ENCODE measurements at places on chromosomes 13 and 19.

DNA sequence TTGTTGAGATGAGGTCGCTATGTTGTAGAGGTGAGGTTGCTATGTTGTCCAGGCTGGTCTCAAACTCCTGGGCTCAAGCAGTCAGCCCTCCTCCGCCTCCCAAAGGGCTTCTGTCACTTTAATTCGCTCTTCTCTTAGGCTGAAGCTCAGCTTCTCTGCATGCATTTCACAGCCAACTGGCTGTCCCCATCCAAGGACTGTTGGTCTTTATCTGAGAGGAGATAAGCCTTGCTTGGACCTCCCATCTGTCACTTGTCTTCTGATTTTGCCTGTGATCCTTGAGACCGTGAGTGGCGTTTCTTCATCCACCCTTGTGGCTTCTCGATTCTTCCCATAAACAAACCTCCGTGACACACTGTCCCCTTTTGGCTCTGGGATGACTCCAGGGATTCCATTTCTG lies 24.4 kb downstream of the CERS1 start:
- no peak for DNase-seq

DNA sequence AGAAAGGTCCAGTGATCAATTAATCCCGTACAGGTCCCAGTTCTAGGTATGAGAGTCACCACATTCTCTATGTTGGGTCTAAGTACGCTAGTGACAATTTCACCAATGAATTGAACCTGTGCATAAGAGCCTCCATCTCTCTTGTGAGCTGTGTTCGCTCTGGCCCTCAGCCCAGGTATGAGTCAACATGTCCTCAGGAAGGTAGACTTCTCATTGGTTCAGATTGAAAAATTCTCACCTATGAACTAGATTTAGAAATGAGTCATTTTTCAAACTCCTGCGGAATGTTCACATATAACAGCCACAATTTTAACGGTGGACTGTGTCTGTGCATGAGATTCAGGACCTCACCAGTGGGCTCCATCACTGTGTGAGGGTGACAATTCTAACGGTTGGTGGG lies 12.7 kb upstream of the ZNF43 start:
- no peak for DNase-seq

- DNase-seq, result no peak
Measured at GRCh38 chr19:40608240-40608621, 7.1 kb downstream of the LTBP4 start.

- no peak for DNase-seq
Measured at GRCh38 chr13:31887286-31887685, 144.3 kb upstream of the FRY start.

- DNase-seq, result no peak
Measured at GRCh38 chr19:49106648-49107135, 7.5 kb upstream of the LIN7B start.

DNA sequence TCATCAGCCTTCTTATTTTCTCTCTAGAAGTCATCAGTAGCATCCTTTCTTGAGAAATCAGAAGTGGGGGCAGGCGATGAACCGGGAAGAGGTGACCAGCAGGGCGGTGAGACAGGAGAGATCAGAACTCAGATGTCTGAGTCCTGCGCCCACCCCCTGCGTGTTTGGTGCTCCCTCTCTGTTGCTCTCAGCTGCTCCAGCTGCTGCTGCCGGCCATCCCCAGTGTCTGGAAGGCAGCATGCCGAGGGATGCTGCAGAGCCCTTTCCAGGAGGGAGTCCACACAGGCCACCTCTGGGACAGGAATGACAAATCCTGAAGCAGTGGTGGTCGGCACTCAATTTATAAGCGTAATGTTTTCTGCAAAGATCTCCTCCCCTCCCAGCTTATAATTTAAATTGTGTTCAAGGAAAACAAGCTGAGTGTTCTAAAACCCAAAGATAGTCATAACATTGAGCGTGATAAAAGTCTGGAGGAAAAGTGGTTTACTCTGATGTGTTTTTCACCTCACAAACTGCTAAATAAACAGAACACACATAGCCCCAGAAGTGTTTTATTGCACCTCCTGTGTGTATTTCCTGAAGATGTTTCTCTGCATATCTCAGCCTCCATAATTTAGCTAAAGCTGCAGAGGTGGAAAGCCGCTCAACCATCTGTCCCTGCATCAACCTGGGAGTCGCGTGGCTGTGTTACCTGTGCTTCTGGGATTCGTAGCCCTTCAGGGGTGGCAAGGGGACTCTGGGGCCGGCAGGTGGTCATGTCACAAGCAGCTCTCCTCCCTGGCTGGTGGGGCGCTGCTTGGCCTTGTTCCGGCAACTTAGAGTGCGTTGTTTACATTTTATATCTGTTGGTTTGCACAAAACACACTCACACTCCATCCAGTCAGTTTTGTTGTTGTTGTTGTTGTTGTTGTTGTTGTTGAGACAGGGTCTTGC lies 191.2 kb downstream of the USP12 start:
- DNase-seq, result no peak

DNA sequence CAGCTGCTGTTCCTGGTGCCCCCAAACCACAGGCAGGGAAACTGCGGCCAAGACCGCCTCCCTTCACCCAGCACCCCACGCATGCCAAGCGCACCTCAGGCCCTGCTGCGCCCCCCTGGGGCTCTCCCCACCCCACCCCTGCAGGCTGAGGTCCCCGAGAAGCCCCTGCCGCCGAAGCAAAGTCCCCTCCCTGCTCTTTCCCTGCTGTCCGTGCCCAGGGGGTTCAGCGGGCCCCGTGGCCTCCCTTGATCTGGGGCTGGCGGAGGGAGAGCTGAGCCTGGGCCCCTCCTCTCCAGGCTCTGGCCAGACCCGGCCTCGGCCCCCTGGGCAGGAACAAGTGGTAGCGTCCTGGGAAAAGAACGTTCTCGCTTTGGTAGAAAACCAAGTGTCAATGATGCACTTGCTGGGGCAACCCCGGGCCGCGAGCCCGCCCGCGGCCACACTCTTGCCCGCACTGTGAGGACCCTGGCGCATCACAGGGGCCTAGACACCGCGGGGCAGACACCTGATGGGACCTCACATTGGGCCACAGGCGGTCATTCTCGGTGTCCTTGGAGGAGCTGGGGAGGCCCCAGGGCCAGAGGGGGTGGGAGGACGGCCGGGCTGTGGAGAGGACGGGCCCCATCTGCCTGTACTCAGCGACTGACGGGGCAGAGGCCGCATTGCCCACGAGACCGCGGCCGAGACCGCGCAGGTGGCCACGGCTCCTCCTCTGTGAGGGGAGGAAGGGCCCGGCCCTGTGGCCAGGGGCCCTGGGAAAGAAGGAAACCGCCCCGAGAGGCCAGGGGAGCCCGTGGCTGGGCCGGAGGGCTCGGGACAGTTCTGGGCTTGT lies 29.0 kb downstream of the GPX4 start:
- no peak for DNase-seq

DNA sequence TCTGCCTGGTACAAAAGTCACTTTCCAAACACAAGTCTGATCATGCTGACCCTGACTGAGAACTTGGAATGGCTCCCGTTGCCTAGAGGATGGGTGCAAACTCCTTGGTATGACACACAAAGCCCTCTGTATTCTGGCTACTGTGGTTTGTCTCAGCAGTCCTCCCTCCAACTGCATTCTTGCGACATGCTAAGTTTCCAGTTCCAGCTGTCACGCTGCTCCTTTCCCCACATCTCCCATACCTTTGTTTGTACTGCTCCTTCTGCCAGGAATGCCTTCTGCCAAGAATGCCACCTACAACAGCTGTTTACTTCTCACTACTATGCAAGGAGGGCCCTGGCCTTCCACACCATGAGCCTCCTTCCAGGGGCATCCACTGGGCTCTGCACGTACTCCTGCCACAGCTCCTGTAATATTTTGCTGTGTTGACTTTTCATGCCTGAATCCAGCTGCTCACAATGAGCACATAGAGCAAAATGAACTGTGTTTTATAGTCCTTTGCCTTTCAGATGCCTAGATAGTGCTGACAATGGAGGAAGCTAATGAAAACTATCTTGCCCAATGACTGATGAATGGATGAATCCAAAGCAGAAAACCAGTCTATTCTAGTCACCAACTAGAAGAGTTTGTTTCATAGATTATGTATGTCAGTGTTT lies 543.7 kb downstream of the EFNB2 start:
- DNase-seq, result peak; percentile 19

DNA sequence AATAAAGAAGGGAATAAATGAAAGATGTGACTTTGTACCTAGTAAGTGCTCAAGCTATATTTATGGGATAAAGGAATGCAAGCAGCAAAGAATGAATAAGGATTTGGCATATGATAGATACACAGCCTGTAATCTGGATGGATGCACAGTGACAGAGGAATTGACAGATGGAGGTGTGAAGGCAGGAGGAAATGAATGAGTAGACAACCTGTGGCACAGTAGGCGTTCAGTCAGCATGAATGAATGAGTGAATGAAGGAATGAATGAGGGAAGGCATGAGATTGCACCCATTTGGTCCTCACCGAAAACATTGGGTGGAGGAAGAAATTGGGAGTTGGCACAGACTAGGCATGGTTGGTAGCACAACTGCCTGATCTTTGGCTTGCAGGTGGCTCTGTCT lies 4.8 kb upstream of the PSMD8 start:
- no peak for DNase-seq

GRCh38 chr13:32264407-32264806 lies 50.8 kb downstream of the ZAR1L start:
- DNase-seq, result peak; percentile 51

DNA sequence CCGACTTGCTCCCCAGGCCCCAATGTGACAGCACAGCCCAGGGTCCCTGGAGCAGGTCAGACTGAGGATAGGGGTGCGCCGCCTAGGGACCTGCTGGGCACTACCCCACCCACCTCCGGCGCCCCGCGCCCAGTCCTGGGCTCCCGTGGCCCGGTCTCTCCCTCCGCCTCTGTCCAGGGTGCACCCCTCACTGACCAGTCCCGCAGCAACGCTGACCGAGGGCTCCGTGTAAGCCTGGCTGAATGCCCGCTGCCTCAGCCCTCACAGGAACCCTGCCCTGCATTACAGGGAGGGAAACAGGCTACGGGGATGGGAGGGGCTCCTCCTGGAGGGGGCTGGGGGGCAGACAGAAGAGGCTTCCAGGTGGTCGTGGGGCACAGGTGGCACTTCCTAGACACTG lies 31.7 kb downstream of the GPX4 start:
- no peak for DNase-seq

DNA sequence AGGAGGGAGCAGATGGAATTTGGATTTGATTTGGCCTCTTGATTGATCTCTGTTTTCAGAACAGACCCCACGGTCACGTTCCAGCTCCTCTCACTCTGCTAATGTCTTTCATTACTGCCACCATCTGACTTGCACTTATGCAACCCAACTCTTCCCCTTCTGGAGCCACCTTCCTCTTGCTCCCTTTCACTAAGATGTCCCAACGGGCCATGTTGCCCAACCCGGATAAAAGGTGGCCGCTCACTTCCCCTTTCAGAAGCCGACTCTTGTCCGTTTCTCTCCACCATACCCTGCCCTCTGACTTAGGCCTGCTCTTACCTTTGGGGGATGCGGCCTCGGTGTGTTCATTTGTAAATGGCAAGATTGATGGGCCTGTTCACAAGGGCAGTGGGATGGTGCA lies 27.4 kb upstream of the CYP4F8 start:
- no peak for DNase-seq

GRCh38 chr13:37014609-37015008 lies 14.0 kb downstream of the EXOSC8 start:
- DNase-seq, result no peak

GRCh38 chr13:47407808-47408207 lies 511.0 kb upstream of the HTR2A start:
- DNase-seq, result no peak

- DNase-seq, result no peak
Measured at GRCh38 chr13:105991131-105991530, 544.3 kb downstream of the EFNB2 start.

GRCh38 chr19:7833225-7834099 lies 3.4 kb downstream of the EVI5L start:
- DNase-seq, result no peak

DNA sequence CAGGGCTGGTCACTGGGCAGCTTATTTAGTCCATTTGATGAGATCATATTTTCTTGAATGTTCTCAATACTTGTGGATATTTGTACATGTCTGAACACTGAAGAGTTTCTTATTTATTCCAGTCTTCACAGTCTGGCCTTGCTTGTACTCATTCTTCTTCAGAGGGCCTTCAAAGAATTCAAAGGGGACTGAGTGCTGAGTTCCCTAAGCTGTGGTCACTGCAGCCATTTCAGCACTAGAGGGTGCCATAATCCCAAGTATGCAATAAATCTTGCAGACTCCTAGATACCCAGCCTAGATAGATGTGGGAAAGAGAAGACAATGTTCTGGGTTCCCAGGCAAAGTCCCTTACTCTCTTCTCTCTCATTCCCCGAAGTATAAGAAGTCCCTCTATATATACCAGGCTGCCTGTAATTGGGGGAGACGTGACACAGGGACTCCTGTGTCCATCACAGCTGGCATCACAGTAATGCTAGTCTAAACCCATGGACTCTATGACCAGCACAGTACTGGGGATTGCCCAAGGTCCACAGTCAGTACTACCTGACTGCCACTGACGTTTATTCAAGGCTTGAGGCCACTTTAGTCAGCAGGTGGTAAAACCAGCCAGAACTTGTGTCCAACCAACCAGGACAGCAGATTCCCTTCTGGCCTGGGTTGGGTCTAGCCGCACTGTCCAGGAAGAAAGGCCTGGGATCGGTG lies 8.9 kb upstream of the VN1R1 start:
- no peak for DNase-seq

GRCh38 chr19:37362733-37363132 lies 8.2 kb upstream of the ZNF527 start:
- peak; percentile 42 for DNase-seq

GRCh38 chr19:8206147-8207087 lies 2.8 kb upstream of the CERS4 start:
- no peak for DNase-seq

DNA sequence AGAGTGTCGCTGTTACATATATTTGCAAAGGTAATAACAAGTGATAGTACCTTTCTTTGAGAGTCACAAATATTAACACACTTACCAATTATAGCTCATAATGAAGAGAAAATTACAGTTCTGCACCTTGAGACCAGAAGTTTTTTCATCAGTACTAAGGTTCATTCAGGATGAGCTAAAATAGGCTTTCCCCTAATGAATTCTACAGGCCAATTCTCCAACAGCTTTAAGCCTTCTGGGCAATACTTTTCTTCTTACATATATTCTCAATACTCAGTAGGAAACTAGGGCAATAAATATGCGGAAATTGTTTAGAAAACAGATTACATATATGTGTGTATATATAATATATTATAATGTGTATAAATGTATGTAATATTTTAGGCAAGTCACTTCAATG lies 2672.8 kb upstream of the PCDH20 start:
- DNase-seq, result no peak

GRCh38 chr13:41648314-41648935 lies 191.1 kb downstream of the RGCC start:
- DNase-seq, result no peak

GRCh38 chr13:45821811-45822210 lies 29.7 kb downstream of the SIAH3 start:
- DNase-seq, result no peak
